CD4-positive, alpha-beta T cell treated with Interleukin-6 at 100 ng/mL for 8 hours (primary cell): ENCODE measurements at places on chromosomes 7 and 10.

DNA sequence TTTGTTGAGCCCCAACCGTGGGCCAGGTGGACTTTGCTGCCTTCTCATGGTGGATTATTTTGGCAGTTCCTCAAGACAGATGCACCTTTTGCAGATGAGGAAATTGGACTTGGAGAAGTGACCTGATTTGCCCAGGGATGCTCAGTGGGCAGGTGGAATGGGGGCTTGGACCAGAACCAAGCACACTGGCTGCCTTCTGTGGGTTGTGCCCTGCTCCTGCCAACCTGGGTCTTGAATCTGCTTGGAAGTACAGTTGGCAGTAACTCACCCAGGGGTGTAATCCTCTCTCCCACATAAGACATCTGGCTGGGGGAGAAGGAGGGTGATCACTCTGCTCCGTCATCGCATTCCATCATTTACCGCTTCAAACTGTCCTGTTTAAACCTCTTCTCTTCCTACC is 110.5 kb upstream of the GPR26 start:
- no peak for DNase-seq

GRCh38 chr10:81570349-81570748 is 304.6 kb upstream of the NRG3 start:
- DNase-seq = no peak

DNA sequence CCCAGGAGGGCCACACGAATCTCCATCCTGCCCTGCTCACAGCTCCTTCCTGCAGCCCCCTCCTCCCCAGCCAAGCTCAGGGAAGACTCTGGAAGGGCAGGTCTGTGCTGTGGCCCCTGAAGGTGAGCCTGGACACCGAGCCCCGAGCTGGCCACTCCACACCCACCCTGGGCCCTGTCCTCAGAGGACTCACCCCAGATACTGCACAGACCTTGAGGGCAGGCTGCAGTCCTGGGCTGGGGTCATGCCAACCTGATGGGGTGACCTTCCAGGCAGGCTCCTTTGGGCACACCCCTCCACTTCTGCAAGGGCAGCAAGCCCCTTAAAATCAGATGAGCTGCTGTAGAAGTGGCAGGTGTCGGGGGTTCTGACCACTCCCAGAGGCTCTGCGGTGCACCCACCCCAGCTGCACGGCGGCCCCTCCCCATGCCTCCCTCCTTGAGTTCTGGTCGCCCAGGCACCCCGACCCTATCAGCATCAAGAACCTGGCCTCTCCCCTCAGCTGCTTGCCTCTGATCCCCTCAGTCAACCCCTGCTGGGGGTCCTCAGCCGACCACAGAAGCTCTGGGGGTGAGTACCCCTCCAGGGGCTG is 24.3 kb downstream of the YKT6 start:
- DNase-seq = no peak

DNA sequence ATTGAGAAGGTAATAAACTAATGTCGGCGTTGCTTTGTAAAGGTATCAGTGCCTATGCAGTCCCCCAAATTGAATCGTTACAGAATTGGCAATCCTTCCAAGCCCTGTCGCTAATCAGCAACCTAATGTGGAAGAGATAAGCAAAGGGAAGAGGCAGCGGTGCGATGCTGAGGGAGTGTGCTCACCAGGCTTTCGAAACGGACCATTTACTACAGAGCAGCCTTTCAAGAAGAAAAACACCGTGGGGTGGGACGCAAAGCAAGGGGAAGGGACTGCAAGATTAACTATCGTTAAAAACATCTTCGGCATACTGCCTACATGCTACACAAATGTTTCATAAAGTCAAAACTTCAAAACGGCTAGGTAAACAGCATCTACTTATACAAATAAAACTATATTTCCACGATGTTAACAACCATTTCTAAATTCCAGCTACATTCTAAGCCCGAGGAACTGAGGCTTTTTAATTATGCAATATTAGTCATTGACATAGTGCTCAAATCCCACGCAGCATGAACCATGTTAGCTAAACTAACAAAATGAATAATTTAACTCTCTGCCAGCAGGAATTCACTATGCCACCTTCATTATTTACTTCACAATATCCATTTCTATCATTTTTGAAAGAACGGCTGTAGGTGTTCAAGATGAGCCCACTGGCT is 85.2 kb downstream of the CHCHD3 start:
- DNase-seq = no peak

GRCh38 chr7:94396037-94396431 is 1.3 kb downstream of the COL1A2 start:
- DNase-seq = no peak

GRCh38 chr7:16318463-16318862 is 102.9 kb downstream of the CRPPA start:
- no peak for DNase-seq
